ENCODE measurements at places on chromosomes 3 and 15.

DNA sequence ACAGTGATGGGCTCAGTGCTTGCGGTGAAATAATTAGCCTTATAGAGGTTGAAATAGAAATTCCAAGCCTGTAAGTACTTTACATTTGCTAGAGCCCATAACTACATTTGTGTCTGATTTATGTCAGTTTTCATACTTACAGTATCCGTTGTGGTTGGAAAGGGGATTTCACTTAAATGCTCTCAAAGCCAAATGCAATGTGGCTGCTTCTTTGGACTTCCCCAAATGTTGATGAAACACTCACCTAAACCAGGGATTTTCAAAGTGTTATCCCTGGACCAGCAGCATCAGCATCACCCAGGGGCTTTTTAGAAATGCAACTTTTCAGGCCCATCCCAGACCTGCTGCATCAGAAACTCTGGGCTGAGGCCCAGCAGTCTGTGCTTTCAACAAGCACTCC is 378.7 kb downstream of the MCTP2 start:
- DNase-seq = no peak

DNA sequence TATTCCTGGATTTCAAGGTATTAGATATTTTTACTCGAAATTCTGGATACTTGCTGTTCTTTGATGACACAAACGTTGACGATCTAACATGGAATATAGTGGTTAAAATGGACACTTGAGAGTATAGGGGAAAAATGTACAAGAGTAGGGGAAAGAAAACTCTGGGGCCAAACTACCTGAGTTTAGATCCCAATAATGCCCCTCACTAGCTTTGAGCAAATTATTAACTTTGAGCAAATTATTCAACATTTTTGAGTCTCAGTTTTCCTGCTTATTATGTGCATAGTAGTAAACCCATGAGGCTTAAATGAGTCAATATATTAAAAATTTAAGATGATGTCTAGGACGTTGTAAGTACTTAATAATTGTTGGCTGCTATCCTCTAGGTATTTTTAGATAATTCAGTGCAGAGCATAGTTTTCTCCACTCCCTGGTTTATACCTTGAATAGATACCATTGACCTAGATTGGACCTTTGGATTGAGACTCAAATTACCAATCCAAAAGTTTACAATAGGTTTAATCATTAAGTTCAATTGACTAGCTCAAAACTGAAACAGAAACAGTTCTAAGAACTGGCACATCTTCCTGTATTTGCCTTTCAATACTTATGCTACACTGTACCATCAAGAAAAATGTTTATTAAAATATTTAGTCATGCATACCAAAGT is 4.5 kb downstream of the ADGRG7 start:
- DNase-seq = no peak

DNA sequence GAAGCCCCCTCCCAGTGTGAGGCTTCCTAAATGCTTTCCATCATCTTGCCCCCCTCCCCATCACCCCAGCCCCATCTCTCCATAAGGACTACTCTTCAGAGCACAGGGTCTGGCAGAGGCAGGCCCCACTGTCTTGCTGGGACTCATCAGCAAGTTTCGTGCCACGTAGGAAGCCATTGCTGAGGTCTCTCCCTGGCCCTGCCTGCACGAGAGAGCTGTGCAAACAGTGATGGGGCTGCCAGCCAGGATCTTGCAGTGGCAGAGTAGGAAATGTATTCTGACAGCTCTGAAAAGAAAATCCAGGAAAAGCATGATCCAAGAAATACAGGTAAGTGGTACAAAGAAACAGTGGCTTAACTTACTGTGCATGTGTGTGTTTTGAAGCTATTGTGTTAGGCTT is 22.6 kb downstream of the ISL2 start:
- no peak for DNase-seq

- no peak for DNase-seq
Measured at GRCh38 chr3:169148448-169149348, 514.8 kb downstream of the MECOM start.

DNA sequence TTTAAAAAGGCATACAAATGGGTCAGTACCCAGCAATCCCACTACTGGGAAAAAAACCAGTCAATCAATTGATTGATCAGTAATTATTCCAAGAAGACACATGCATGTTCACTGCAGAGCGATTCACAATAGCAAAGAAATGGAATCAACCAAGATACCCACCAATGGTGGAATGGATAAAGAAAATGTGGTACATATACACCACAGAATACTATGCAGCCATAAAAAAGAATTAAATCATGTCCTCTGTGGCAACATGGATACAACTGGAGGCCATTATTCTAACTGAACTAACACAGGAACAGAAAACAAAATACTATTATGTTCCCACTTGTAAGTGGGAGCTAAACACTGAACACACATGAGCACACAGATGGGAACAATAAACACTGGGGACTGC is 103.1 kb downstream of the DLG1 start:
- DNase-seq = no peak
